ENCODE measurements at places on chromosomes 2 and 18.

DNA sequence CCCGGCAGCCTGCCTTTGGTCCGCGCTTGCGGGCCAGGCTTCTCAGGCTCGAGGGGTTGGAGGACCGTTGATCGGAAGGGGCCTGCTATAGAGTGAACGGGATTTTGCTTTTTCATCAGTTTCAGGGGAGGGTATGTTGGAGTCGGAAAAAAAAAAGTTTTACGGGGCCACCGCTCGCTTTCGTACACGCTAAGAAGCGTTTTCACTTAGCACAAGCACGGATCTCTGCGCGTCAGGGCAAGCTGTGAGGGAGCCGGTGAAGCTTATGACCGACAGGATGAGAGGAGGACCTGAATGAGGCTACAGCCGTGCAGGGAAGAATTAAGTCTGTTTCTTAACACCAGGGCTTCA lies 443 bp downstream of the CPSF3 start:
- no peak for DNase-seq

DNA sequence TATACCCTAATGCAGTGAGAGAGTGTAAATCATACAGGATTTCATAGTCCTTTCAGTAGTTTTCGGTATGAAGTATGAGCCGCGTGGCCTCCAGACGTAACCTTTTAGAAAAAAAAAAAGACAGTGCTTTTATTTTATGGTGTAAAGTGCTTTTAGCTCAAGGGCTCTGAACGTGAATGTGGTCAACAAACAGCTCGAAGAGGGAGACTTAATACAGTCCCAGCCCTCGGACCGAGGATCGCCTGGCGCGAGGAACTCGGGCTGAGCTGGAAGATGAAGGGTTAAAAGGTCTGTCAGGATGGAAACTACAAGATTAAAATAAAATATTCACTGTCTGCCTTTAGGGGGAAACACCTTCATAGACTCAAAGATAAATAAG lies 4.0 kb upstream of the BCL11A start:
- DNase-seq, result no peak

DNA sequence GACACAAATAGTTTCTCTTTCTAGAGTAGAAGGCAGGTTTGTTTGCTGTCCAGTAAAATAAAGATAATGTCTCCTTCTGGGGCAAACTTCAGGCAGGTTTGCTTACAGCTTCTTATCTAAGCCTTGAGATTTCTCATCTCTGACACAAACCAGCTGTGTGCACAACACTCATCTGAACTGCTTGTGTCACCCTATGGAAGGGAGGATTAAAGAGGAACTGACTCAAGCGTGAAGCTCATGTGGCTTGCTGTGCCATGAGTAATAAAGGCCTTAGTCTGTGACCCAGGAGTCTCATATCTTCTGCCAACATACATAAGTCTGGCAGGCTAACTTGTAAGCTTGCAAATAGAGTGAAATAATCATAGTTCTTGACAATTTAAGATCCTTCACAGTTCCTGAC lies 24.2 kb upstream of the CPO start:
- peak; percentile 4 for DNase-seq

GRCh38 chr2:144464730-144465129 lies 55.2 kb downstream of the ZEB2 start:
- DNase-seq, result no peak

GRCh38 chr2:104430852-104431251 lies 423.1 kb upstream of the POU3F3 start:
- no peak for DNase-seq

DNA sequence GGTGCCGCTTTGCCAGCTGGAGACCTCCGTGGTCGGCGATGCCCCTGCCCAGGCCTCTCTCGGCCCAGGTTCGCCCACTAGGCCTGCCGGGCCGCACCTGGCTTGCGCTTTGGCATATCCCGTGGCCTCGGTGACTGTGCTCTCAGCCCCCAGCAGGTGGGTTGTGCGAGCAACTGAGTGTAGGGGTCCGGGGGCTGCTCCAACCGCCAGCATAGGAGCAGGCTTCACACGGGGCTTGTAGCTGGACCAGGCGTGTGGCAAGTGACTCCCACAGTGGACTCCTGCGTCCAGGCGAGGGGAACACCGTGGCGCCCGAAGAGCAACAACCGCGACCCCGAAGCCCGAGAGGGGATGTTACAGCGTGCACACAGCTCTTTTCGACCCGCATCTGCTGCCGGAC lies 9.7 kb downstream of the TRAPPC12 start:
- no peak for DNase-seq

DNA sequence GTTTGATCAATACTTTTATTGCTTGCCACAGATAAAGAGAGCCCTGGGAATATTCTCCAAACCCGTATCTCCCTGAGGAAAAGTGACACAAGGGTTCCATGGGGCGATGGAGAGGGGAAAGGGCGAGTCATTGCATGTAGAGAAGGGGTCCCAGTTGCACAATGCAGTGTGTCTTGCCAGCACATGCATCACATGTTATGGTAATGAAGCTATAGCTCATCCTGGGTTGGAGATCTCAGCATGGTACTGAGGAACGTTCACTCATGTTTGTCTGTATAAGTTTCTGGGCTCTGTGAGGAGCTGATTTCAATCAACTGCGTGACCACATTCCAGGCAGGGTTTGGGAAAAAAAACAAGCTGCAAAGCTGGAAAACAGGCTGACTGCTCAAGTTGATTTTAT lies 220.7 kb upstream of the MC4R start:
- DNase-seq, result no peak

DNA sequence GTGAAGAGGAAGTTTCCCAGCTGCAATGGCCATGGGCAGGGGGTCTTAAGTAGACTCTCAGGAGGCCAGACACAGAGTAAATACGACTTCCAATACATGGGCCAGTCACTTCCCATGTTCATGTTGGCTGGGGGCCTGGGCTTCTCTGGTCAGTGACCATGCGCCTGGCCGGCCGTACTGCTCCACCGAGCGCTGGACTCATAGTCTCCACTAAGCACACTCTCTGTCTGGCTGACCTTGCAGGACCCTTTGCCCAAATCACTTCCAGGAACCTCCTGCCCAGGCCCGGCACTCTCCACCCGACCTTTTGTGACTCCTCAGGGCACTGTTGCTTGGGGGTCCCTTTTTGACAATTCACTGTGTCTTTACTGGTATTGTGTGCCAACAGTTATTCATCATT lies 69.3 kb downstream of the SOWAHC start:
- DNase-seq, result no peak

DNA sequence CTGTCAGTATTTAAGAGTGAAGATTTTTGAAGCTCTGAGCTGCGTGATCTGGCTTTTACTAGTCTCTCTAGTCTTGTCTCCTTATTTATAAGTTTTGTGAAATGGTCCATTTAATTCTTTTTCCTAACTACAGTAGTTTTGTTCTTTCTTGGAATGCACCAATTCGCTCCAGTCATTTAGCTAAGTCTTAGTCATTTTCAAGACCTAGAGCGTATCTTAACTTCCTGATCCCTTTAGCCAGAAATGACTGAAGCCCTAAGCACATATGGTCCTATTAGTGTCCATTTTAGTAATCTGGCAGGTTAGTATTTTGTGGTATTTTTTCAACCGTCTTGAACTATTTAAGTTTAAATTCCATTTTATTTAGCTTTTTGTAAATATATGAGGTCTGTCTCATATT lies 3.6 kb downstream of the BIRC6 start:
- no peak for DNase-seq

DNA sequence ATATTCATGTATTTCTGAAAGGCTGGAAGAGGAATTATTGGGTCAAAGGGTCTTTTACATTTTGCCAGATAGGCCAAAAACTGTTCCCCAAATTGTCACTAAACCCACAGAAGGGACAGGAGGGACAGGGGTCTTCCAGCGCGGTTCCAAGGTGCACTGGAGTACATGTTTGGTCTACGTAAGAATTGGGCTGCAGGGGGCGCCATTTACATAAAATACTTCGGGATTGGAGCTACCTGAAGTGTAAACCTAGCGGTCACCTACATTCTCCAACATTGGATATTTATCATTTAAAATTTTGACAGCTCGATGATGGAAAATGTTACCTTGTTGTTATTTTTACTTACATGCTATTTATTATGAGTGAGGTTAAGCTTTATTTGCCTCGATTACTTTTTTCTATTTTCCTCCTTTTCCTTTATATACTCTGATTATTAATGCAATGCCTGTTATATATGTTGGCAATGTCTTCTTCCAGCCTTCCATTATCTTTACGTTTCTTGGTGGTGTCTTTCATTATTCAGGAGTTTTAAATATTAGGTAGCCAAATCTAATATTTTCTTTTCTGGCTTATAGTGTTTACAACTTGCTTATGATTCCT lies 43.0 kb upstream of the RAB6C start:
- DNase-seq, result peak; percentile 21

DNA sequence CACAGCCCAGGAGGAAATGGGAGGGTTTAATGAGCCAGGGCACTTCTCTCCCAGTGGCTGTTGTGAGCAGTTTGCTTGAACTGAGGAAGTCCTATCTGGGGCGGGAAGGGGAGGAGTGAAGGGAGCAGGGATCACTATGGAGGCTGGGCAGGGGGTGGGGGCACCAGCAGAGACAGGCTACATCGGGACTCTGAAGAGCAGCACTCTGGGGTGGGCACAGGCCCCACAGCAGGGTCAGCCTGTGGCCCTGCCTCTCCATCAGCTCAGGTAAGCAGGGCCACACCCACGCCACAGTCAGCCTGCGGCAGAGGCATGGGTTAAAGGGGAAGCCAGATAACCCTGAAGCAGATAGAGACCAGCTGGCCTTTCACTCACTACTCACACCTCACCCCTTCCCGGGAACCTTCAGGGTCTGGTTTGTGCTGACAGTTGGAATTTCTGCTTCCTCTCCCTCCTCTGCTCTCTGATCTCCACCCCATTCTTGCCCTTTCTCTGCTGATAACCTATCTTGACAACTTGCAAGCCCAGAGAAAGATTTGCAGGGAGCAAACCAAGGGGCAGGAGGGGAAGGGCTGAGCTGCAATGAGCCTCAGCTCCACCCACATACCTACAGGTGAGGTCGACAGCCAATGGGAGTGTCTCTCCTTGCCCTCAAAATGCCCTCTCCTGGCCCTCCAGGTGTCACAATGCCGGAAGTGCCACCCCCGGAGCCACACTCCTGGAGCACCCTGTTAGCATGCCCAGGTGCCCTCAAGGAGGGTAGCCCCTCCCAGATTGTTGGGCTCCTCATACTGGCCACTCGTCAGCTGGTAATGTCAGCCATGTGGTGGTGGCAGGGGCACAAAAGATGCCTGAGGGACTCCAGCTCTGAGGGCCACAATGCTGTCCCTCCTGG lies 3.7 kb downstream of the SIGLEC15 start:
- no peak for DNase-seq

GRCh38 chr2:239930378-239930777 lies 94.8 kb downstream of the NDUFA10 start:
- DNase-seq, result no peak

- DNase-seq, result no peak
These were observed 68.2 kb upstream of the LRRTM4 start for GRCh38 chr2:77590298-77590917.

GRCh38 chr18:51196811-51197660 lies 445 bp downstream of the MEX3C start:
- peak; percentile 75 for DNase-seq

- DNase-seq, result no peak
These were observed 42.2 kb downstream of the BIN1 start for GRCh38 chr2:127064642-127065250.

DNA sequence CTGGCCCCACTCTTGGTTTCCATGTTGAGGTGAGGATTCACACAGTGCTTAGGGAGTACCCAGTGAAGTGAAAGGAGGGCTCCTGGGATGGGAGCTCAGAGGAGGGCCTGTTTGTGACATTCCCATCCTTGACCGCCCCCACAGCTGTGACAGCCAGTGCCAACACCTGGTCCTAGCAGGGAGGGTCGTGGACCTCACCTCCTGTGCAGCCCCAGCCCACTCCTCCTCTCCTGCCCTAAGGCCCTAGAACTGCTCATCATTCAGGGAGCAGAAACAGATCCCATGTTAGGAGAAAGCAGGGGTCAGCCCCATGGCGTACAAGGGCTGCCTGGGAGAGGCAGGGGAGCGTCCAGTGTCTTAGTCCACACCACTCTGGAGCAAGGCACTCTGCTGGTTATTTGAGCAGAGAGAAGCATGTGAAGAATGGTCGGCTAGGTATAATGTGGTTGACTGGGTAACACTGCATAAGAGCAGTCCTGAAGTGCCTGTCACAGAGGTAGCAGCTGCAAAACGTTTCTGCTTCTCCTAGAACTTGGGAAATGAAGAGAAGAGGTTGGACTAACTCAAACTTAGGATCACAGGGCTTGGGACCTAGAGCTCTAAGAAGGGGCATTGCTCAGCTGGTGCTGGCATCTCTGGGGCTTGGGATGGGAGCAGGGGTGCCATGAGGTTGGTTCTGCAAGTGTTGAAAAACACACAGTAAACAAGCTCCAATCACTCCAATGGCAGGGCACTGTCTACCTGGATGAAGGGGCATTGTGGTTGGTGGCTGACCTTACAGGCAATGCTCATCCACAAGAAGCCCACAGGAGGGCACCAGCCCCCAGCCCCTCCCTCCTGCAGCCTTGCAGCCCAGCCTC lies 55.6 kb downstream of the FAM168B start:
- DNase-seq, result no peak

DNA sequence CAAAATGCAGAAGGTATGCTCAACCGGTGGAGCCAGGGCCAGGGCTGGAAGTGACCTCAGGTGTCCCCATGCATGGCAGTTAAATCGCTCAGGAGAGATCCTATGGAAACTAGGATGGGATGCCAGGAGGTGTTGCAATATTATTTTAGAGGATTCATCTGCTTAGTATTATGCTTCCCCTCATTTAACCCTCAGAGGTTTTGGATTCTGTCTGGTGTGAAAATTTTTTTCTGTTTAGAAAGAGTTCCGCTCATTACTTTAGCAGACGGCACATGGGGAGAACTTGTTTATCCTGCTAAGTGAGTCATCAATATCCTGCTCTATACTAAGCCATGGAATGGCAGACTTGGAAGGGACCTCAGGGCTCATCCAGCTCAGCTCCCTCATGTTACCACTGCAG lies 42.5 kb downstream of the TRIB2 start:
- DNase-seq, result no peak

- no peak for DNase-seq
These were observed 10.0 kb downstream of the MAPK4 start for GRCh38 chr18:50569930-50570329.

DNA sequence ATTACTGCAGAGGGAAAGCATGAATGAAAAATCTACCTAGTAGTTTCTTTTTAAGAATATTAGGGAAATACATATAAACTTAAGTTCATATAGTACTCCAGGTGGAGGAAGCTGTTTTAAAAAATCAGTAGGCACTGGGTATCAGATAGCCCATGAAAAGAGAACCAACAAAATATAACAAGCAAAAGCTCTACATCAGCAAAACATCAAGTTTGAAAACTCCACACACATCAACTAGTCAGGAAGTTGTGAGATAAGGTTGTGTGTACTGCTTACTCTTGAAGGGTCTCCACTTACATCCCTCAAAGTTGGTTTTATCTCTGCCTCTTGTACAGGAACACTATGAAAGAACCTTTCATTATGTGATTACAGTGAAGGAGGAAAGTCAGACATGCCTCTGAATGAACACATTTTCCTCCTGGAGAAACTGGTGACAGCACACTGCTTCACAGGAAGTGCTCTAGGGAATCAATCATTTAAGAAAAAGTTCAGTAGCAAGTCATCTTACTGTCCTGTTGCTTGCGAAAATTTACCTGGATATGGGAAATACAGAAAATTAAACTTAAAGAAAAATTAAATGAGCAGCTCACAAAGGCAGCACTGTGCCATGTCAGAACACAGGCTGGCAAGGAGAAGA lies 57.7 kb downstream of the THADA start:
- no peak for DNase-seq
